ENCODE measurements at places on chromosomes 12 and 14. TPM values are rescaled to one million over a fixed set of nuclear protein-coding genes. Genes with fewer than 3 reads are reported as not detected.

Gene USP44
- 3.8 TPM for total RNA-seq

Gene GPR84
- total RNA-seq = 1.5 TPM

Gene NT5DC3
- 12.3 TPM for total RNA-seq

Gene OTX2
- total RNA-seq = not detected

Gene ZC2HC1C
- 1.6 TPM for total RNA-seq

Gene HOXC9
- not detected for total RNA-seq

Gene VRTN
- not detected for total RNA-seq

Gene AQP6
- not detected for total RNA-seq

Gene OR10G3
- total RNA-seq = not detected

Gene KLRG1
- total RNA-seq = 0.71 TPM

Gene CHURC1
- 54.9 TPM for total RNA-seq

Gene PRR4
- 0.62 TPM for total RNA-seq

Gene VDR
- 267 TPM for total RNA-seq

Gene NTS
- total RNA-seq = not detected

Gene IRAK3
- total RNA-seq = 1.8 TPM

Gene ACSS3
- total RNA-seq = not detected
